OCI-M1 (cell line): ENCODE measurements at places on chromosomes 3 and 15.

- DNase-seq = peak; percentile 43
Measured at GRCh38 chr3:22542311-22542710, 660.8 kb upstream of the UBE2E2 start.

- DNase-seq = no peak
Measured at GRCh38 chr3:15601046-15601398, 347 bp downstream of the HACL1 start.

DNA sequence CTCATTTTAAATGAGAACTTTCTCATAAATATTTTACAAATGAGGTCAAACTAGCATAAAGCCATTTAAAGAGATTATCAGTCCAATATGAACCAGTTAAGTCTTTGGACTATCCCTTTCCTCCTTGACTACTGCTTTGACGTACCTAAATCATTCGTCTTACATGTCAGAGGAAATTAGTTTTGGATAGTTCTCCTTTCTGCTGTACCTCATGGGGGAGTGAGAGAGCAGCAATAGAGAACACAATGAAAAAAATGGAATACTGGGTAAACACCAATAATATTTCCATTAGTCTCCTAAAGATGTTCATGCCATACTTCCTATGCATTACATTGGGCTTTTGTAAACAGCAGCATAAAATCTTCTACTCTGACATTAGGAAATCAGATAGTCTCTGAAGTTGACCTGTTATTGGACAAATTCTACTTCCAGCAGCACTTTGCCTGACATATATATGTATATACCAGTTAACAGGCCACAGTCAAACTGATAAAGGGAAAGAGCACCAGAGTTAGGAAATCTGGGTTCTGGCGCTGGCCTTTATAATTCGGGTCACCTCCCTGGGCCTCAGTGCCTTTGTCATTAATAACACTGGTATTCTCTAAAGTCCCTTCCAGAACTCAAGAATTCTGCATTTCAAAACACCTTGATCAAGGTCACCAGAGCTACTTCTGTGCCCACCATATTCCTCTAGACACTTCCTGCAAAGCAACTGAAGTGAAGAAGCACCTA is 26.8 kb downstream of the TIMMDC1 start:
- DNase-seq = peak; percentile 32

DNA sequence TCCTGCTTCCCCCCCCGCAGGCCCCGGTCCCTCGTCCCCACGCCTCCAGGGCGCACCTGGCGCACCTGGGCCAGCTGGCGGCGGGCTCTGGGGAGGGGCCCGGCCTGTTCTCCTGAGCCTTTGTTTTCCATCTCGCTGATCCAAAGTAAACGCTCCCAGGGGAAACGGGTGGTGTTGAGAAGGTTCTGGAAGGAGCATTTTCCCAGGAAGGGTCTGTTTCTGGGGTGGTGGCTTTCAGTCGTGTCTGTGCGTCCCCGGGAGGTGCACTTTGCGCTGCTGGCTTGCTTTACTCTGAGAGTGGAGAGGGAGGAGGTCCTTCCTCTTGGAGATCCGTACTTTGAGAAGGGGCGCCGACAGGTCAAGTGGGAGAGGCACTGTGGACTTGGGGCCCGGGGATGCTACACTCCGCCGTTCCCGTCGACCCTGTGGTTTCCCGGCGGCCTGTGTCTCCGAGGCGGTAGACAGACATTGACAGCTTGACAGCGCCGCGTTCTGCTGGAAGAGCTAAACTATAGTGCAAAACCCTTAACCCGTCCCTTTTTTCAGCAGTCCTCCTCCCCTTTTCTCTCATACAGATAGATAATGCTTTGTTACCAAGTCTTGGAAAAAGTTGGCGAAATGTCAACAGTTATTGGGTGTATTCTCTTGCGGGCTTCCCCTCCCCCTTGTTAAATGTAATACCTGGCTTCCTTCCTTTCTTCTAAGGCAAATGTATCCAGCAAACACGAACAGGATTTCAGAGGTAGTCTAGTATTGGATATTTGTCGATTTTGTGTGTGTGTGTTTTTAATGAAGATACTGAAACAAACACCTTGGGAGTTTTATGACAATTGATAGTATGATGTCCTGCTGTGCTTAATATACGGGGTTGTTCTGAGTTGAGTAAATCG is 6.5 kb downstream of the TPM1 start:
- peak; percentile 88 for DNase-seq

DNA sequence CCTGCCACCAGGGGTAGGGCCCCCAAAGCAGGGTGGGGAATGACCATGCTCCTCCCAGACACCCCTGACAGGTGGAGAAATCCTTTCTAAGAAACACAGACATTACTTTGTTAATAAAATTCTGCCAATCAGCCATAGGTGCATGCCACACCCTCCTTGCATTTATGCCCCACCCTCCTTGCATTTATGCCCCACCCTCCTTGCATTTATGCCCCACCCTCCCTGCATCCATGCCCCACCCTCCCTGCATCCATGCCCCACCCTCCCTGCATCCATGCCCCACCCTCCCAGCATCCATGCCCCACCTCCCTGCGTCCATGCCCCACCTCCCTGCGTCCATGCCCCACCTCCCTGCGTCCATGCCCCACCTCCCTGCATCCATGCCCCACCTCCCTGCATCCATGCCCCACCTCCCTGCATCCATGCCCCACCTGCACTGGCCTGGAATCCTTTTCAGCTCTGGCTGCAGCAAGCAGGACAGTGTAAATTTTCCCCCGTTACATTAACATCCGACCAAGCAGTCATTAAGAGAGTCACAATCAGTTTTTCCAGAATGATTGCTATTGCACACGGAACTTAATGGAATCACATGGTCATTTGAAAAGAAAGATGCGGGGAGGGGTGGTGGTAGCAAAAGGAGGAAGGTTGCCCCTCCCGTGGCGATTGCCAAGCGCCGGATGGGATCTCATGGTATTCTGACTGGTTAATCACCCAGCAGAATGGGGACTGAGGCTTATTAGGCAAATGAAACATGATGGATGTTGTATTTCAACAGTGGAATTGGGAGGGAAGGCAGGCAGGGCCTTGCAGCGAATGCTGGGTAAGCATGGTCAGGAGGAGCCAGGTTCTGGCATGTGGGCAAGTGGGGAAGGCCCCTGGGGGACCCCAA is 91.2 kb downstream of the TLE3 start:
- no peak for DNase-seq

DNA sequence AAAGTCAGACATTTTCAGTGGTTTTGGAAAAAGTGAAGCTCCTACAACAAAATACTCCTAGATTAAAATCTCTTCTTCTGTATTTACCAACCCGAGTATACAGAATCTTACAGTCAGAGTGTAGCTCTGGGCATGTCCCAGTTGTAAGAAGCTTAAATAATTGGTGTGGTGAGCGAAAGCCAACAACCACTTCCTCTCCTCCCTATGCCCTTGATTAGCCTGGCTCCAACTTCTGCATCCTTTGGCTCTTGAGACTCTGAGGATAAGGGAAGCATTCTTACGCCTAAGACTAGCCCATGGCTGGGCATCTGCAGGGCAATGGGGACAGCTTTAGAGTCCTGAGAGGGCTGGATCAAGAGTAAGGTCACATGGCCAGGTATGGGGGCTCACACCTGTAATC is 25.5 kb downstream of the RFT1 start:
- DNase-seq = no peak

- DNase-seq = peak; percentile 90
Measured at GRCh38 chr15:41333026-41333562, 413 bp downstream of the NUSAP1 start.

- DNase-seq = no peak
Measured at GRCh38 chr15:31427411-31427810, 100.8 kb downstream of the KLF13 start.

- no peak for DNase-seq
Measured at GRCh38 chr3:184003187-184003967, 14.3 kb downstream of the ABCC5 start.

GRCh38 chr3:172379372-172379771 is 68.9 kb downstream of the GHSR start:
- no peak for DNase-seq

DNA sequence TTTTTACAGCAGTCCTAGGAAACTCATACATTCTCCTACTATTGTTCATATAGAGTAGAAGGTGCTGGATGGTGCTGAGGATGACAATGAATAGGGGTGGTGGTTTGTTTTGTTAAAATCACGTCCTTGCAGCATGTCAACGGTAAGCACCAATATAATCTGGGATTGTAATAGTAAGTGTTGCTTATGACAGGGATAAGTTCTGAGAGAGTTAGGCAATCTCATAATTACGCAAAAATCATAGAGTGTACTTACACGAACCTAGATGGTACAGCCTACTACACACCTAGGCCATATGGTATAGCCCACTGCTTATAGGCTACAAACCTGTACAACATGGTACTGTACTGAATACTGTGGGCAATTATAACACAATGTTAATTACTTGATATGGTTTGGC is 64.3 kb upstream of the TSPAN3 start:
- no peak for DNase-seq

- DNase-seq = no peak
Measured at GRCh38 chr3:69204315-69204957, 82.0 kb upstream of the LMOD3 start.

DNA sequence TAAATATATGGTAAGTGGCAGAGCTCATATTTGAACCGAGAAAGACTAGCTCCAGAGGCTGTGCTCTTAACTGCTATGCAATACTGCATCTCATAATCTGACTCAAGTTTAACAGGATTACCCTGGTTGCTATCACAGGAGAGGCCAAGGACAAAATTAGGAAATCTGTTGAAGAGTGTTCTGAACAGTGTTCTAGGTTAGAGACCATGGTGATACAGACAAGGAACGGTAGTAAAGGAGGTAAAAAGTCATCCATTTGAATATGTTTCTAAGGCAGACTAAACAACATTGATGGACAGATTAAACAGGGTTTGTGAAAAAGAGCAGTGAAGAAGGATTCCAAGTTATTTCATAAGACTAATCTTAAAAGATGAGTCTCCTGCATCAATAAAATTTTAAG is 22.1 kb downstream of the PLOD2 start:
- DNase-seq = no peak
